Activated naive CD8-positive, alpha-beta T cell treated with anti-CD3 and anti-CD28 coated beads for 36 hours (primary cell): ENCODE measurements at places on chromosomes 16 and 17. TPM values are rescaled to one million over a fixed set of nuclear protein-coding genes. Genes with fewer than 3 reads are reported as not detected.
A peak's percentile ranks its signal among the peaks of the same experiment; 100 is the strongest.

GRCh38 chr16:16175296-16175695 is 48.0 kb downstream of the ABCC6 start:
- no peak for DNase-seq

- DNase-seq, result no peak
These were observed 9.3 kb downstream of the UBE2G1 start for GRCh38 chr17:4357030-4357628.

DNA sequence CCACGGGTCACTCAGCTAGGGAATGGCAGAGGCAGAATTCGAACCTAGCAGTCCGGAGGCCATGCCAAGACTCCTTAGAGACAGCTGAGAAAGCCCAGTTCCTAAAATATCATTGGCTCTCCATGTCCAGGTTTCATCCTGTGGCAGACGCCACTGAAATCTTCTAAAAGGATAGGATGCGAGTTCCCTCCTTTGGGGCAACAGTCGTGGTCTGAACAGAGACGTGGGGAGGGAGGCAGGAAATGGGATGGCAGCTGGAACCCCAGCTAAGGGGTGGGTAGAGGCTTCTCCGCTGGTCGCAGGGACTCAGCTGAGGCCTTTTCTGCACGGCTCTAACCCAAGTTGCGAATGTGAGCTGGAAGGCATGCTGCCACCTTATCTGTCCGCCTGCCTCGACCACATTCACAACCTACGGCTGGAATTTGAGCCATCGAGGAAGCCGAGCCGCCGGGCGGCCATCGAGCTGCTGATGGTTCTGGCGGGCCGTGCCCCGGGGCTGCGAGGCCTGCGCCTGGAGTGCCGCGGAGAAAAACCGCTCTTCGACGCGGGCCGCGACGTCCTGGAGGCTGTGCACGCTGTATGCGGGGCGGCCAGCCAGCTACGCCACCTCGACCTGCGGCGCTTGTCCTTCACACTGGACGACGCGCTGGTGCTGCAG is 1.9 kb upstream of the HSF4 start:
- no peak for DNase-seq

GRCh38 chr17:45844695-45845375 is at the start of gene SPPL2C:
TSS of gene SPPL2C (plus strand) at chr17:45844881. CDS start at chr17:45844907, 26 bp downstream.
- DNase-seq, result no peak

- DNase-seq, result no peak
These were observed 46.9 kb upstream of the BAHCC1 start for GRCh38 chr17:81348097-81349055.

DNA sequence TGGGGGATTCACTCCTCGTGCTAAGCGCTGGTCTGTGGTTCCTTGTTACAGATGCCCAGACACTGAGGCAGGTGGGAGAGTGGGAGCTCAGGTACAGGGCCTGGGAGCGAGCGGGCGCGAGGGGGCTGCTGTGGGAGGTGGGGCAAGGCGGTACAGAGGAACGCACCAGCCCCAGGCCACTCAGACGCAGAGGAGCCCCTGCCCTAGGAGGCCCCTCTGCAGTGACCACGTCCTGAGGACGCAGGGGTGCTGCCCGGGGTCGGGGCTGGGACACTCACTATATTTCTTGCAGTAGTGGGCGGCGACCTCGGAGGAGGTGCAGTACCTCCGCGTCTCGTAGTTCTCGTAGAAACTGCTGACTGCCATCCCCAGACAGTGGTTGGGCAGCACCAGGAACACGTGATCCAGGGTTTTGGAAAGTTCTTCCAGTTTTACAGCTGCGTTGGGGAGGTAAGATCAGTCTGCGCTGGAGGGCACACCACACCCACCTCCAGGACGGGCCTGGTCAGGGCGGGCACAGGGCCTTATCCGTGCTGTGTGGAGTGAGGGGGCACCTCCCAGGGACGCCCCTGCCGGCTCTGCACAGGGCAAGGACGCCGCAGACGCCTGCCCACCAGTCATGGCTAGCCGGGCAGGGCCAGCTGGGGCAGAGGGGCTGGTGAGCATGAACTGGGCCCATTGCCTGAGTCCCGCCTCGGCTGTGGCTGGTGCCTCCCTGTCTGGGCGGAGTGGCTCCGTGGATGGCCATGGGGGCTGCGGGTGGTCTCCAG is 16.3 kb upstream of the RNPS1 start:
- no peak for DNase-seq

TNK1 gene
- 4.3 TPM for total RNA-seq

KRTAP9-4 gene
- total RNA-seq, result not detected

GRCh38 chr17:7137171-7137943 is 22.7 kb upstream of the ASGR2 start:
- no peak for DNase-seq

DNA sequence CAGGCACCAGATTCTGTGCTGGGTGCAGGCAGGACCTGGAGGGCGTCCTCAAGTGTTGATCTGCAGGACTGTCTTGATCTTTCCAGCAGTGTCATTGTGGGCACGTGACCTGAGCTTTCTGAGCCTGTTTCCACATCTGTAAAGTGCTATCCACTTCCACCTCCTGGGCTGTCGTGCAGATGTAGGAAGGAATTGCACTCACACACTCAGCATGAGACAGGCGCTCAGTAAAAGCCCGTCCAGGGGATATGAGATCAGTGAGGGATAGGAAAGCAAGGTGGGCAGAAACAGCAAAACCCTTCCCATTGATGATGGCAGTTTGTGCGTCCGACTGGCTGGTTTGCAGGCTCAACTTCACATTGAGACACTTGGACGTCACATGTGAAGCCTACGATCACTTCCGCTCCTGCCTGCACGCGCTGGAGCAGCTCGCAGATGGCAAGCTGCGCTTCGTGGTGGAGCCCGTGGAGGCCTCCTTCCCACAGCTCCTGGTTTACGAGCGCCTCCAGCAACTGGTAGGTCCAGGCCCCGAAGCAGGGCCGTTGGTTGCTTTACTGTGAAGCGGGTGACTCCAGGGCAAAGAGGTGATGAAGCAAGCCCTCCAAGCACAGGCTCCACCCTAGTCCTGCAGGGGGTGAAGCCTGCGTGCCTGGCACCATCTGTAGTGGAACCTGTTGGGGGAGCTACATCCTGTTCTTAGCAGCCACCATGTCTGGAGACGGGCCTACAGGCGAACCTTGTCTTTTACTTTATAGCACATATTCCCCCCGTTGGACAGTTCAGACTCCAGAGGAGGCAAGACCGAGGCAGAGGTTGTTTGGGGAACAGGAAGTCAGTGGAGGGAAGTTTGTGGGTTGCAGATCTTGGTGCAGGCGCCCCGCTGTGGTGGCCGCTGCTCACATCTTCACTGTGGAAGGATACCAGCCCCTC is 23.0 kb downstream of the METTL22 start:
- DNase-seq, result peak; percentile 14

DNA sequence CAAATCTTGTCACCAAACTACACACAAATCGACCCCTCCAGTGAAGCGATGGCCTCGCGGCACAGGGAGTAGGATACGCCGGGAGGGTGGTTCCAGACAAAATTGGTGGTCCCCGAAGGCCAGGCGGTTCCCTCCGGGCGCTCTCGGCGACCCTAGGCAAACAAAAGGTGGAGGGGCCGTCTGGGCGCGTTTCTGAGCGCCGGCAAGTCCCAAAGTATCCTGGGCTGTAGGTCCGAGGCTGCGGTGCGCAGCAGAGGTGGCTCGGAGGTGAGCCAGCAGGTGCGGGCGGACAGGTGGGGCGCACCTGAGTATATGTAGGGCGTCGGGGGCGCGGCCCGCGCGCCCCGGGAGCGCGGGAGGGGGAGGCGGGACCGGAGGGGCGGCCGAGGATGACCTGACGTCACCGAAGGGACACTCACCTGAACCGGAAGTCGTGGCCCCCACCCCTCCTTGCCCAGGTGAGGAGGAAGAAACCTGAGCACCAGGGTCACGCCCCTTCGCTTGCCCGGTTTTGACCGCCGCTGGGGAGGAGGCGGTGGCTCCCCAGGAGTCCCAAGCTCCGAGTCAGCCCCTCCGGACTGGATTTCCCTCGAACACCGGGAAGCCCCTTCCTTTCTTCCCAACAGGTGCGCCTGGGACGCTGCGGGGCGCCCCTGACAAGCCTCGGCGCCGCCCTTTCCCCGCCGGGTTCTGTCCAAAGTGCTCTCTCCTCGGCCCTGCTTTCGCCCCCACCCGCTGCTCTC is at the start of gene CLDN7:
TSS of gene CLDN7 (minus strand) at position 287 of the 743 bp plus-strand sequence. CDS start 435 bp downstream, outside the sequence.
- DNase-seq, result no peak
